ENCODE measurements at places on chromosomes 4 and X. TPM values are rescaled to one million over a fixed set of nuclear protein-coding genes. Genes with fewer than 3 reads are reported as not detected.

Gene CXCL6
- total RNA-seq: not detected

Gene MAPK10
- not detected for total RNA-seq

DNA sequence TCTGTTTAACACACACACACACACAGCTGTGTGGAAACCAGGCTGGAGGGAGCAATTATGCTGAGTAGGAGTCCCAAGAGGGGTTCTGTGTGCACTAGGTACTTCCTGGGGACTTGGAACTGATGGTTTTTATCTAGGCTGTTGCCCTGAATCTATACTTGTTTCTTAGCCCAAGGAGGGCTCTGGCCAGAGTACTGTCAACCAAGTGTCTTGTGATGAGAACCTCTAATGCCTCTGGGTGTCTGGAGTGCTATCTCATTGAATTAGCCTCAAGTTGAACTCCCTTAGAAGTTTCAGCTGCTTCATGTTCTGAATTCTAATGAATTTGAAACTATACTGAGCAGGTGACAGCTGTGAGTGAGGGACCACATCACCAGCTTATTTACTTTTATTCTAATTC lies 16.6 kb downstream of the ARHGAP24 start:
- DNase-seq: no peak

DNA sequence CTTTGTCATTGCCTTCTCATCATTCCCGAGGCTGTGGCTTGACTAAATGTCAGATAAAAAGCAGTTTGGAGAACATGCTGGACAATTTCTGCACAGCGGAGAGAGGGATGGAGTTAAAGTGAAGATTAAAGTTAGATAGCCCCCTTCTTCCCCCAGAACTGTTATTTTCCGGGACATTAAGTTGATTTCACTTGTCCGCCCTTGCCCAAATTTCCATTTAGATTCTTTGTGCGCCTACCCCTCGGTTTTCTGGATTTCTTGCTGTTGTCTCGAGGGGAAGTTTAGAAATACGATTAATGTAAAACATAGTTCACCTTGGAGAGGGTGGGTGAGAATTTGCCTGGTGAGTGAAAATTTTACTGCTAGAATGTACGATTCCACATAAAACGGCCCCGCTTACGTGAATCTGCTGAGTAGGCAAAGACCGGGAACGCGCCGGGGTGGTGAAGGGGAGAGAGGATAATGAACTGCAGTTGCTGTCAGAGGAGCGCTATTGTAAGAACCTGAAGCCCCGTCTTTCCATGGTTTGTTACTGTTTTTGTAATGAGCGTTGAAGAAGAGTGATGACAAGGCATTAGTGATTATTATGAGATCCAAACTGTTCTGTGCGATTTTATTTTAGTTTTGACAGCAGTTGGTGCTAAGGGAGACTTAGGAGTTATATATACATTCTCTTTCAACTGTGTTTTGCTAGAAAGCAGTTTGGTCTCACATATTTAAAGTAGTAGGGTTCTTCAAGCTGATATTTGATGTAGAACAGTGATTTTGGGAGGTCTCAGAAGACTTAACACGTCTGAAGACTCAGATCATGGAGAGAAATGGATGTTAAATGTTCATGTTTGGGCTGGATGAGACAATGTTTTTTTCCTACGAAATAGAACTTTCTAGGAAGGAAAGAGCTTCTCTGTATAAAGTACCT lies 73.0 kb downstream of the AFF1 start:
- DNase-seq: peak; percentile 20

DNA sequence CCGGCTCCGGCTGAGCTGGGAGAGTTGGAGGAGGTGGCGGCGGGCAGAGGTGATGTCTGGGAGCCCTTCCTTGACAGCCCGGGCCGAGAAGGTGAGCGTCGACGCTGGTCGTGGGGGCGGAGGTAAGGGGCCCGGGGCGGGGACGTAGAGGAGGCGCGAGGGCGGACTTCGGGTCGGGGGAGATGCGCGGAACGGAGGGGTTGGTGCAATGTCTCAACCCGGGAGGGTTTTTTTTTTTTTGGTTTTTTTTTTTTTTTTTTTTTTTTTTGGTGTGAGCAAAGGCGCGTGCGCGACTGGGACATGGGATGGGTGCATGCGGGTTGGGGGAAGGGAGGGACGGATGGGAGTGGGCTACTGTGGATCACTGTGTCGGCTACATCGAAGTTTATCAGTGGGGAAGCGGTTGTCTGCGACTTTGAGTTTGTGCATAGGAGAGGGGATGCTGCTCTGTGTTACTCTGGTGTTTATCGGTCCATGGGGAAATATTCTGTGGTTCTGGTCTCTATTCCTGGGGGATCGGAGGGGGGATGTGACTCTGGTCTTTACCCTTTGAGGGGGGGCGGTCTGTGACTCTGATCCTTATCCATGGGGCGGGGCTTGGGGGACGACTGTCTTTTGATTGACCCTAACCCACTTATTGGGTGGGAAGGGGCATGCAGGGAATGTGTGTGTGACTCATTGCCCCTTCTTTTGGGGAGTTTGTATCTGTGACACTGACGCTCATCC lies 537 bp downstream of the RBM10 start:
- no peak for DNase-seq

Gene RAB39B
- total RNA-seq: 13.2 TPM

DNA sequence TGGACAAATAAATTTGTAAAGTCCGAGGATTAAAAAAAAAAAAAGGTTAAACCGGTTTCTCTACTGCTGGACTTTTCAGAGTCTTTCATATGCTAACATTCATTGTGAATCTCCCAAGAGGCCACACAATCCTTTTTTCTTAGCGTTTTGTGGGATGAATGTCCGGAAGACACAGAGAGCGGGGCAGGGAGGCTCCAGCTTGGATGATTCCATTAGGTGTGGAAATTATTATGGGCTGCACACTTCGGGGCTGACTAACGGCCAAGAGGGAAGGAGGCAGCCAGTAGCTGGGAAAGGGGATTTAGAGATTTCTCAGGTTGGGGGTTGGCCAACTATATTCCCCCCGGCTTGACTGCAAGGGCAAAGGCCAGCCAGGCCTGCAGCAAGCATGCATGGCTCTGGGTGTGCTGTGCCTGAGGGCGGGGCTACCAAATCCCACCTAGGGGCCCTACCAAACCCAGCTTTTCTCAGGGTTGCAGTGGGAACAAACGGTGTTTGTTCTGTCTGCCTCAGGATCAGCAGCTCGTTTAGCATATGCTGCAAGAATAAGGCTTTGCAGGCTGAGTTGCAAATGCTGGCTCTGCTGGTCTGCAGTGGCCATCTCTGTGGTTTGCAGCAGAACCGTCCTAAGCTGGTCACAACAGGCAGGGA lies 28.6 kb downstream of the NYX start:
- no peak for DNase-seq

Gene CFAP299
- total RNA-seq: not detected

DNA sequence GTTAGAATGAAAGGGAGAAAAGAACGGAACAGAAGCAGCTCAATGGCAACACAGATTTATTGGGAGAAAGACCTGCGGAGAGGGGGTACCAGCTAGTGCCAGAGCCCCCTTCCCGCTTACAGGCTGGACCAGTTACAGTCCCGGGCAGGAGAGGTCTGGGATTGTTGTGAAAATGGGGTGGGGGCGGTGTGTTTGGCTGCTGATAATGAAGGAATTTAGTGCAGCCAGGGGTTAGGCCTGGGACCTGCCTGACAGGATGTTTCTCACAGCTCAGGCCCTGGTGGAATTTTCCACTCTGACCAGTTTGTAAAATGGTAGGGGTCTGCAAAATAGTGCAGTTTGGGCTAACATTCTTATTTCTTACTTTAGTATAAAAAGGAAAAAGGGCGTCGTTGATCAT lies 75.4 kb upstream of the SPIN4 start:
- DNase-seq: no peak

GRCh38 chr4:148749403-148749802 lies 307.2 kb upstream of the NR3C2 start:
- no peak for DNase-seq

- no peak for DNase-seq
Observed at GRCh38 chrX:14027511-14028019, 2.1 kb downstream of the GEMIN8 start.

Gene BEND2
- total RNA-seq: not detected

Gene GUCY1A1
- 0.04 TPM for total RNA-seq

DNA sequence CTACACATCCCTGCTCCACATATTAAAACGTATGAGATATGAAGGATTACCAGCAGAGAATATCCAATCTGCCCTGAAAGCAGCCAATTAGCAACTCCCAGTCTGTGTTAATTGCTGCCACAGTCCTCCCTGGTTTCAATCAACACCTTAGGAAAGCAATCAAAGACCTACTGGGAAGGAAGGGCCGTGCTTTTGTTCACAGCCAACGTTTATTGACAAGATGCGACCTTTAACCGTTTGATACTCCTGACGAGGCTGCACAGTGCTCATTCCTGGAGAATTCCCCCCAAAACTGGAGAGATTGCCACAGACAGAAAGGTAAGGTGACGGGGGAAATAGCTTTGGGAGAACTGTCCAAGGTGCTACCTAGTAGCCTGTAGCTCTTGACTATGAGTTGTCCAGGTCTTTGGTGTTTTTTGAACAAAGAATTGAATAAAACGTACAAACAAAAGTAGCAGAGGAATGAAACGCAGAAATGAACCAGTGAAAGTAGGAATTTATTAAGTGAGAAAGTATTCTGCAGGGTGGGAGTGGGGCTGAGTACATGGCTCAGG lies 596.5 kb downstream of the NLGN4X start:
- DNase-seq: no peak

Gene CFAP99
- total RNA-seq: not detected

DNA sequence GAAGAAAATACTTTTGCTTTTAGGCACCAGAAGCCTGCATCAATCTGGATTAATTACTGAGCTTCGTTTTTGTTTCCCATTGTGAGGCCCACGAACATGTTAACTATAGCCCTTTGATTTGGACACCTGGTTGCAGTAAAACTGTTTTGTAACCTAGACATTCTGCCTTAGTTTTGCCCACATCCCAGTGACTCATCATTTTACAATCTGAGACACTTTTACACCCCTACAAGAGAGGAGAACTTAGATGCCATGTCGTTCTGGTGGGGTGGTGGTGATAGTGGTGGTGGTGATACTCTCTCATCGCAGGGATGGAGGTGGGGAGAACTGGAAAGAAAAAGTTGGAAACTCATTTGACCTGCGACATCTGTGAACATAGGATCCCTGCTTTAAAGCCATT lies 1257.2 kb downstream of the ADGRL3 start:
- no peak for DNase-seq

- DNase-seq: no peak
Observed at GRCh38 chr4:138263247-138263816, 21.2 kb upstream of the SLC7A11 start.

Gene HELT
- total RNA-seq: not detected

- no peak for DNase-seq
Observed at GRCh38 chr4:6955261-6955911, 45.8 kb downstream of the TBC1D14 start.

GRCh38 chr4:181948839-181949382 lies 294.3 kb upstream of the TENM3 start:
- DNase-seq: no peak

Gene NAP1L2
- total RNA-seq: 2.4 TPM

DNA sequence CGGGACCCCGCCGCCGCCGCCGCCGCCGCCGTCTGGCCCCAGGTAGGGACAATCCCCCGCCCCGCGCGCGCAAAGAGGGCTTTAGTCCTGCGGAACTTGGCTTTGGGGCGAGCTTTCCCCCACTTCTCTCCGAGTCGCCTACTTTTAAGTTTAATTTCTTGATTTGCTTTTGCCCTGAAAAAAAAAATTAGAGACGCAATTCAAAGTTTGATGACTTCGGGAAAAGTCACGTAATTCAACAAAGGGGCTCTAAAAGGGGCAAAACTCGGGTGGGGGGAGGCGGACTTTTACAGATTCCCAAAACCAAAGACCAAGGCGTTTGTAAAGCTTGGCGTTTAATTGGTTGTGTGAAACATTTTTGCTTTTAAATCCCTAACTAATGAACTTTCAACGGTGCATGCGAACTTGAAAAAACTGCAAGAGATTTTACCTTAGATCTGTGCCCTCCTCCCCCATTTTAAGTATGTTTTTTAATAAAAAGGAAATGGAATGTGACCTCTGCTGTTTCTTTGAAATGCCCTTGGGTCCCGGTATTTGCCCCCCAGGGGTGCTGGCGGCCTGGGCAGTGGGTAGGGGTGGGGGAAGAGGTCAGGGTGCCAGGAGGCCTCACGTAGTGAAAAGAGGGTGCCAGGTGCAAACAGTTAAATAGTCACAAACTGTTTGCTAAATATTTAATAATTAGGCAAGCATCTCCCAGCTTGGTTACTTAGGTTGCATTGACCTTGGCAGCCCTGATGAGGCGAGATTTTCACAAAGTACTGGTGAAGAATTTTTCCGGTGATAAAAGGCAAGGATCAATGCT lies 209.7 kb downstream of the NWD2 start:
- no peak for DNase-seq

DNA sequence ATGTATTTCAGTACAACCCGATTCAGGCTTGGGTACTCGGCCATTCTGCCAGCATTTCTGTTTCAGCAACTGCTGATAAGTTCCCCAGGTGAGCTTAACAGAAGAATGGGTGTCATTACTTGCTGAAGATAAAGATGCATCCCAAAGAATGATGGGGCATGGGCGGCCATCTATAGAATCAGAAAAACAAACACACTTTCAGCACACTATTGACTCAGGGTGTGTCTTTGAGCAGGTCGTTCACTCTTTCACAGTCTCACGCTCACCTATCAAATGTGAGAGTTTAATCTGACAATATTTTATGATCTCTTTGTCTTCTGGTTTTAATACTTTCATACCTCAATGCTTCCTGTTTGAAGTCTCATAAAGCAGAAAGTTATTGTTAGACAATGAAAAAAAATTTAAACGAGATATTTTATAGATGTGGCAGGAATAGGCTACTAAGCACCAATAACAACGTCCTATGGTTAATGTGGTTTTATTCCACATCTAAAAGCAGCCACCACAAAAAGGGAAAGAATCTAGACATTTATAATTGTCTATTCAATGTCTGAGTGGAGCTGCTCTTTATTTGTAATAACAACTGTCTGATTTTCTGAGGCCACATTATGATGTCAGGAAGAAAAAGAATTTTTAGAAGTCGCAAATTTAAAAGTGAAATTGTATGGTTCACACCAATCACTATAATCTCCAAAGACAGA lies 17.0 kb downstream of the GASK1B start:
- DNase-seq: no peak

DNA sequence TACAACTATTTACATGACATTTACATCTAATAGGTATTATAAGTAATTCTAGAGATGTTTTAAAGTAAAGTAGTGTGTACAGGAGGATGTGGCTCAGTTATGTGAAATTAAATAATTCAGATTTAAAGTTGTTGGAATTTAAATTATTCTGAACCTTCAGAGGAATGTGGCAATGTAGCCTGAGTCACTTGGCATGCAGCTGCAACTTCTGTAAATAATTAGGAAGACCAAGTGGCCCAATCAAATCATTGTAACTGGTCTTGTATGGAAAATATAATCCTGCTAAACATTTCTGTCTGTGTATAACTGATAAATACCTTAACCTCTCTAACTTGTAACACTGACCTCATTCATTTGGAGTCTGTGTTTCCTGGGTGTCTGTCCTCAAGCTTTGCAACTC lies 828.9 kb downstream of the GLUD2 start:
- DNase-seq: no peak

Gene SERTM2
- not detected for total RNA-seq

All from activated naive CD8-positive, alpha-beta T cell treated with anti-CD3 and anti-CD28 coated beads for 36 hours (primary cell).